ENCODE measurements at places on chromosomes 1 and 21.

DNA sequence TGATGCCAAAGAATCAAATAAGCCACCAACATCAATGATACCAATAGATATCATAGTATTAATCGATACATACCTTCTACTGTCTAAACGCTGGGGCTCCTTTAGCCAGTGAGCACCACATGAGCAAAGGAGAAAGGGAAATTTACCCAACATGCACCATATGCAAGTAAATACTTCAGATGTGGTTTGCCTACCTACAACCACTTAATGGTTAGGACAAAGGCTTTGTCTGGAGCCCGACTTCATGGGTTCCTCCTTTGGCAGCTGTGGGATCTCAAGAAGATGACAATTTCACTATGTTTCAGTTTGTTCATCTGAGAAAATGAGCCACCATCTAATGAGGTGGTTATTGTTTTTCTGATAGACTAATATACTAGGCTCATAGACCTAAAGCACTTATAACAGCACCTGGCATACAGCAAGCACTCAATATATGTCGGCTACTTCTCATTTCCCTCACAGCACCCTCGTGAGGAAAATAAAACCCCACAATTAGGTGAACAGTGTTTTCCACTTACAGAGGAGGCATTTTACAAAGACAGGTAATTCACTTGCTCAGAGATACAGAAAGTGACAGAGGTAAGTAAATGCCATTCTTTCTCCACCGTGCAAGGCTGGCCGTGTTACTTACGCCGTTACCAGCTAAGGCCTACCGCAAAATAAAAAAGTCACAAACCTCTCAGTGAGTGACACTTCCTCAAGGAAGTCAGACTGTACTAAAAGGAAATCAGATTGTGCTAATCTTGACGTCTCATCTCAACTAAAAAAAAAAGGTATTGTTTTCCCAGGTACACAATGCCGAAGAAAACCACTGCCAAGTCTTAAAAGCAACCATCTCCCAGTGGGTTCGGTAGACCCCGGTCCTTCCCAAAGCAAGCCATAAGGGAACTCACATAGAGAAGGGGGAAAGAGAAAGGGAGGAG is 1.6 kb downstream of the TTC13 start:
- no peak for DNase-seq

DNA sequence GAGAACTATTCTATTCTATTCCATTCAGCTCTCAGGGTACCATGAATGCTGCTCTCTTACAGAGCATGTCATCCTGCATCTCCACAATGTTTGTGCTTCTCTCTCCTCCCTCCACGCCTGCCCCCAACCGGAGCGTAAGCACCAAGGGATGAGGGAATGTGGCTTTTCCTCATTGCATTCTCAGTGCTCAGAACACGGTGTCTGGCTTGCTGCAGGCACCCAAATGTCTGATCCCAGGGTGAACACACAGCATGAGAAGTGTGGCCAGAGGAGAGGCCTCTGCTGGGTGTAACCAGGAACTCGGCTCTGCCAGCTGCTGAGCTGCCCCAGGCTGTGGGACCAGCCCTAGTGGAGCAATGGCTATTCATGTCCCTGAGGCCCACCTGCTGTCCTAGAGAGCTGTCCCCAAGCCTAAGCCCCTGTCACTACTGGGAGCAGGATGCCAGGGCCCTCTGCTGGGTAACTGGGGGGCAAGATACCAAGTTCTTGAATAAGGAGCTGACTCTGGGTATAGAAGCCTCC is 38.3 kb downstream of the OLFML2B start:
- DNase-seq, result no peak

DNA sequence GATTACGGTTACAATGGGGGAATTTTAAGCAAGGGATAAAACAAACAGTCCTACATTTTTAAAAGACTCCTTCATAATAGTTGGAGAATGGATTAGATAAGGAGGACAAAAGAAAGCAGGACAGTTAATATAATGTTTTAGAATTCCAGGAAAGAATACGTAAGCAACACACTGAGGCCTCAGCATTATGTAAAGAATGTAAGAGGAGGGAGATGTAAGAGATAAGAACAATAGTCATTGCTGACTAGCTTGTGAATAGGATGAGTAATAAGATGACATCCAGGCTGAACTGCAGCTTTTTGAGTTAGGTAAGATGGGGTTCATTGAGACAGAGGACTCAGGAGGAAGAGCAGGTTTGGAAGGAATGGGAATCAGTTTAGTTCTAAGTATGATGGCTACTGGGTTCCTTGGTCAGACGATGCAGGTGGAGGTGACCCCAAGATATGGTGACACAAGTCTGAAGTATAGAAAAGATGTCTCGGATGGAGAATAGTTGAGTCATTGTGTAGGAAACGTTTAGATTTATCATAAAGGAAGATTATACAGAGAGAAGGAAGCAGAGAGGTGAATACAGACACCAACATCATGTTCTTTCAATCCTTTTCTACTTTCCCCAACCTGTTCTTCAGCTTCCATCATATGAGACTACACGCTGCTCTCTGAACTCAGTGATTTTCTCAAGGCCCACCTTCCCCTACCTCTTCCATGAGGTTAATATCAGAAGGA is 372.8 kb downstream of the PTBP2 start:
- no peak for DNase-seq

DNA sequence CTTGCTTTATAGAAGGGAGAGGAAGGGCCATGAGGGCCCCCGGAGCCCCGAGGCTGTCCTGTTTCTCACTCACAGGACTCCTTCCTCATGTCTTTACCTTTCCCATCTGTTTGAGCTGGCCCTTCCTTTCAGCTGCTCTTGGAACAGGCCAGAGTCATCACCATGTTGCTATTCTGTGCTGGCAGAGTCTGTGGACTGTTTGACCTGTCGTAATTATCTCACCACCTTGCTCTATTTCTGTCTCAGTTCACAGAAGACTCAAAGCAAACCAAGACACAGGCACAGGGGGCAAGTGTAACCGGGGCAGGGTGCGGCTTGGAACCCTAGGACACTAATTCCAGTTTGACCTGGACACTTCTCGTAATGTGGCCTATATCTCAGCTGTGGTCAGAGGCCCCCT is 104.3 kb upstream of the CD34 start:
- no peak for DNase-seq

DNA sequence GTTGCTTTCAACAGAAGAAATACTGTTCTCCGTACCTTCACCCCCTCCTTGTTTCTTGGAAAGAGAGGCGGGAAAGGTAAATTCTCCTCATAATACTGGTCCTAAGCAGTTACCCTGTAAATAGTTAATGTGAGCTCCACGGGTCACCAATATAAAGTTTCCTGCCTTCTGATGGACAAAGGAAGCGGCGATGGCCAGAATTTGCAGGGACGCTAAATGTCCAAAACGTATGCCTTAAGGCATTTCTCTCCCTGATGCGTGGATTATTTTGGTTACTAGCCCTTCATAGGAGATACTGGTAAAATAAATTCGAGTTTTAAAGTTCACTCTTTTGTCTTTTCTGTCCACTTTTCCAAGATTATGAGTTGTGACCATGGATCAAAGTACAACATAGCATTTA is 898 bp upstream of the PTGS2 start:
- no peak for DNase-seq

DNA sequence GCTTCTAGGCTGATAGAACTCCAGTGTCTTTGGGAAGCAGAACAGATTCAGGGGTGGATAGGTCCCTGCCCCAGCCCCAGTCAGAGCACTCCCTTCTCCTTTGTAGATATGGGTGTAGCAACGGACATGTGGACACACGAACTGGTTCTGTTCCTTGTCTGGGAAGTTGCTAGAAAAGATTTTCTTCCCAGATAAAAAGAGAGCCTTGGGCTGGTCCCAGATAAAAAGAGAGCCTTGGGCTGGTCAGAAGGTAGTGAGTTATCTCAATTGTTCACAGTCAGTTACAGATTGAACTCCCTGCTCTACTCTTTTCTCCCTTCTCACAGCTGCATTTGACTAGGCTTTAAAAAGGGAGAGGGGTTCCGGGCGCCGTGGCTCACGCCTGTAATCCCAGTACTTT is 7.4 kb upstream of the EFNA1 start:
- no peak for DNase-seq

DNA sequence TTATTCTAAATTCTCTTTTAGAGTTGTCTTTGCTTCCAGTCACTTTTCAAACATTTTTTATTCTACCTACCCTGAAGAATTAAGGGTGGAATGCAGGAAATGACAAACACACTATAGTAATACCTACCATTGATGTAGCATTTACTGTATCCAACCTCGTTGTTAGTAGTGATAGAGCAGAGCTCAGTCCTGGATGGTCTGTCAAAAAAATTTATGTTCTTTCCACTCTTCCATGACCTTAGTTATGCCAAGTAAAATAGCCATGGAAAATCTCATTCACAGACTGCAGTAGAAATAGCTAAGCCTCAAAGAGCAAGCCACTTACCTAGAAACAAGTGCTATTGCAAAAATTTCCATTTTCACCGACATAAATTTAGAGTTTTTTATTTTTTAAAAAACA is 74.6 kb downstream of the CRB1 start:
- no peak for DNase-seq

DNA sequence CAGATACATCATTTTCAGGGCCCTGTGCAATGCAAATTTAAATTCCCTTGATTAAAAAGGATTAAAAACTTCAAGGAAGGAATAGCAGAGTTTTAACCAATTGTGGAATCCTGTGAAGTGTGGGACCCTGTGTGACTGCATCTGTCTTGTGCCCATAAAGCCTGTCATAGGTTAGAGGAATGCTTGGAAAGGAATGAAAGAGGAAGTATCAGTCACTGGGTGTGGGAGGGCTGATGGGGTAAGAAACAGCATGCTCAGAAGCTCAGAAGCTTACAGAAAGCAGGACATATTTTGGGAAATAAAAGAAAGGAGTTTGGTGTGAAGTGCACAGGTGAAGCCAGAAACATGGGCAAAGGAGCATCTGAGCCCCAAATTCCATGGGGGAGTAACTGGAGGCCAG is 150.8 kb upstream of the ETV3 start:
- DNase-seq, result no peak

DNA sequence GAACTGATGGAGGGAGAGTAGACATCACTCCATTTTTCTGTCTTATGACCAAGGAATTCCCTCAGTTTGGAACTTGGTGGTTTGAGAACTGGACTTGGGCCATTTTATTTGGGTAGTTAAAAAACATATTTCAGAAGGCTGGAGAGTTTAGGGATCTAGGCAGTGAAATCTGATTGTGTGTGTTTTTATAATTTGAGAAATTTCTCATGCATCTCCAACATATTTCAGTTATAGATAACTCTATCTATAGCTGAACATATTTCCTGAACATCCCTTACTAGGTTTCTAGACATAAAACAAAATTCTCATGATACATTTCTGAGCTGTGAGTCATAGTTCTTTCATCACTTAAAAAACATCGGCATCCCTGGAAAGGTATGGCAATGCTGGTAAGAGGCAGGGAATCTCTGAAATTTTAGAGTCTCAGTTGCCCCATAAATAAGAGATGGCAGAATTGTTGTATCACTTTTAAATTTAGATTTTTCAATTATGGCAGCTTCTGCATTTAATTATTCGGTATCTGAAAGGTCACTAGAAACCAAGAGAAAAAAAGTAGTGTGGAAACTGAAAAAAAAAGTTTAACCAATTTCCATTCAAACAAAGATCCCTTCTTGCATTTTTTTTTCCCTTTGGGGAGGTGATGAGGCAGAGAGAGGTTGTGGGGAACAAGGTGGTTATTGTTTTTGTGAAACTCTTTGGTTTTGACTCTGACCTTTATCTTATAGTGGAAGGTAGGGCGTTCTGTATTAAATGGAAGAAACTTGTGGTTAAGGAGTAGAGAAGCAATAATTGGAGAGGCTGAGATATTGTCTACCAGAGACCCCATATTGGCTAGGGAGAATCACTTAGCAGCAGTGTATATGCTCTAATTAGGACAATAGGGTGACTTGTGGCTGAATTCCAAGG is 102.9 kb downstream of the FASLG start:
- peak; percentile 83 for DNase-seq

- no peak for DNase-seq
Measured at GRCh38 chr21:45386728-45387371, 18.1 kb upstream of the COL18A1 start.

GRCh38 chr1:162976628-162977027 is 92.5 kb upstream of the RGS4 start:
- no peak for DNase-seq

Data from COLO829 (cell line).